ENCODE measurements at places on chromosomes 1 and 21.

DNA sequence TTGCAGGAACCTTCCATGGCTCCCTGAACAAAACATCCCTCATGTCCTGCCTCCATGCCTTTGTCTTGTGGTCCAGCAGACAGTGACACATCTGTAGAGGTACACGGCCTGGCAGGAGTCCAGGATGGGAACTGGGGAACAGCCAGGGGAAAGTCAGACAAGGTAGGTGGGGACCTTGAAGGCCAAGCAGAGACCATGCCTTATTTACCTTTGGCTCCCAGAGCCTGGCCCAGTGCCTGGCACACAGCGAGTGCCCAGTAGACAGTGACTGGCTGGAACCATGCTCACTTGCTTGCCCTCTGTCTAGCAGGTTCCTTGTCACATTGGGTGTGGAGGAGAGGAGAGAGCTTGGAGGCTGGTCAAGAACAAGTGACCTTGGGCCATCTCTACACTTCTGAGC is 81.0 kb downstream of the BCAR3 start:
- DNase-seq: no peak

GRCh38 chr1:113307771-113308445 is 82.4 kb upstream of the MAGI3 start:
- peak; percentile 29 for DNase-seq

DNA sequence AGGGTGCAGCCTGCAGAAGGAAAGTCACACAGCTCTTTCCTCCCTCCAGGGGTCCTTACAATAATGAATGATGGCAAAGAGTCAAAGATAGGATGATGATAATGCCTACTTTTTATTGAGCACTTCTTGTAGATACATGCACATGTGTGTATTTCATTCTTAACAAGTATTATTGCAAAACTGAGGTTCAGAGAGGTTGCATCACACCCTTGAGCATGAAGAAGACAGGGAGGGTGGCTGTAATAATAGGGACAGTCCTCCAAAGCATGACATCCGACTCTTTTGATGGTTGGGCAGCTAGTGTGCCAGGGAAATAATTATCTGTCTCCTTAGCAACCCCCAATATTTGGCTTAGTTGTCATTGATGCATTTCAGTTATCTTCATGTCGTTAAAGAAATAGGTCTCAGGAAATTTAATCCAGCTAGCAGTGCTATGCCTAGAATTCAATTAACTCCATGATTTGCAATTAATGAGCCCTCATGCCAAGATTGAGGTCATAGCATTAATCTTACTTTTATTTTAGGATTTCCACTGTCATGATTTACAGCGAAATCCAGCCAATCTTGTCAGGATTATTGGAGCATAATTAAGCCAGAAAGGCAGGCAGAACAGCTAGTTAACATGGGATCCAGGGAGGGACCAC is 35.0 kb downstream of the DNAJC6 start:
- DNase-seq: no peak

DNA sequence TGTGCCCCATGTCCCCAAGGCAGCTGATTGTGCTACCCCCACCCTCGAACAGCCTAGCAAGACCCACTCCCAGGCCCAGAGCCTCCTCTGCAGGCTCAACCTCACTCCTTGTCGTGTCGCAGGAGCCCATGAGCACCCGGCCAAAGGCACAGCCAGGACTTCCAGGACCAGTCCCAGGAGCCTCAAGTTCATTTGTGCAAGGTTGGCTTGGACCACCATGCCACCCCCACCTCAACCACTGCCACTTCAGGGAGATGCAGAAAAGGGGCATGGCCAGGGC is 54.4 kb upstream of the KRTAP11-1 start:
- DNase-seq: no peak

DNA sequence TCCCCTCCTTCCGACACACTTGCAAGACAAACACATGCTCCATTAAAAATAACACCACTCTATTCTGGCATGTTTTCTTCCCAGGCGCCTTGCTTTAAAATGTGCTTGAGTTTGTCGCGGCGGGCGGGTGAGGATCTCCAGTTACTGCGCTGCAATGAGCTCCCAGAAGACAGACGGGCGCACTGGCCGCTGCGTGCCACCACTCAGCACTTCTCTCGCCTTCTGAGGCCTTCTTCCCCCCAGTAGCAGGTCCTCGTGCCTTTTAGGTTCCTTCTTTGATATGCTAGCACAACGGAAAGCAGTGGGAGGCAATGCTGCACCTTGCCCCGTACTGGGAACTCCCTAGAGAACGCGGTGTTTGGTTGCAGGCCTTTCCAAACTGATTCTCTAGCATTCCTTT is 279.5 kb upstream of the NR5A2 start:
- DNase-seq: no peak

- no peak for DNase-seq
These were observed 5.0 kb upstream of the FCAMR start for GRCh38 chr1:206975306-206975705.

- no peak for DNase-seq
These were observed 86.9 kb upstream of the SPAG17 start for GRCh38 chr1:118271883-118272282.

GRCh38 chr1:58456470-58456869 is 90.1 kb downstream of the OMA1 start:
- DNase-seq: no peak

DNA sequence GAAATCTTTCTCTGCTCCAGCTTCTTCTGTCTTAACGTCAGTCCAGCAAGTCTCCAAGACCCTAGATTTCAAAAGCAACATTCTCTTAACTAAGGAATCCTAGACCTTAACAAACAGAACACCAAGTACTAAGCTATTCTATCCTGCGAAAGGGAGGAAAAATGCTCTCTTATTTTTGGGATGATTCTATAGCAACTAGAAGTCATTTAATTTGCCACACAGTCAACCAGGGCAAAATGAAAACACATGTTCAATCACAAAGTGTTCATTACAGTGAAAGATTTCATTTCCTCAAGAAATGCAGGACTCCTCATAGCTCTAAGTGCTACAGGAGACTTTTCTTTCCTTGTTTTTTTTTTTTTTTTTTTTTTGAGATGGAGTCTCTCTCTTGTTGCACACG is 36.2 kb upstream of the DOCK7 start:
- no peak for DNase-seq

DNA sequence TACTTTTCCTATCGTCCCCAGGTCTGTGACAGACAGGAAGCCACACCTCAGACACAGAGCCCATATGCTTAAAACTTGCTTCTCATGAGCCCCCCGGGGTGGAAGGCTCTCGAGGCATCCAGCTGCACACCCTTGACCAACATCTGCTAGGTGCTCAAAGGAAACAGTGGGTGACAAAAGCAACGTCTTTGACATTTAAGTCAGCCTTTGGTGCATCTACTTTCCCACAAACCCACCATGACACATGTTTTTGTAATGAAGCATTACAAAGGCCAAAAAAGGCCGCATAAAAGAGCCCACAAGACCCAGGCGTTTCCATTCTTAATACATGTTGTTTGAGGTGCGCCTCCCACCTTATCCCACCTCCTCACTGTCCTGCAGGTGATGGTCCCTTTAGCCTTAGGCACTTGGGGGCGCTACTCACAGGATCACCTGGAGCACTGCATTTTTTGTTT is 11.8 kb upstream of the FASLG start:
- DNase-seq: no peak

GRCh38 chr1:185058876-185059275 is 13.5 kb downstream of the RNF2 start:
- no peak for DNase-seq

DNA sequence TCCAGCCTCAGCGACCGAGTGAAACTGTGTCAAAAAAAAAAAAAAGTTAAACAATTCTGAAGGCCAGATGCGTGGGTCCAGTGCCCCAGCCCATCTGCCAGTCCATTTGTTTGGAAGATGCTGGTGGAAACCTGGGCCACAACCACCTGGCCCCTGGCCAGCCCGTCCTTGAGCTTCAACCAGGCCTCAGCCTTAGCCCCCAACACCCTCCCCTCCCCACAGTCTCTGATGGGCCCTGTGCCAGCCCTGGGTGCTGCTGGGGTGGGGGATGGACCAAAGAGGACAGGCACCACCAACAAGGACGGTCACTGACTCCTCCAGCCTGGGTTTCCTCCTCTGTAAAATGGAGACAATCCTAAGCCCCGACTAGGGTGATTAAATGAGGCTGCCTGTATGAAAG is 19.6 kb upstream of the PLEKHG5 start:
- DNase-seq: no peak

DNA sequence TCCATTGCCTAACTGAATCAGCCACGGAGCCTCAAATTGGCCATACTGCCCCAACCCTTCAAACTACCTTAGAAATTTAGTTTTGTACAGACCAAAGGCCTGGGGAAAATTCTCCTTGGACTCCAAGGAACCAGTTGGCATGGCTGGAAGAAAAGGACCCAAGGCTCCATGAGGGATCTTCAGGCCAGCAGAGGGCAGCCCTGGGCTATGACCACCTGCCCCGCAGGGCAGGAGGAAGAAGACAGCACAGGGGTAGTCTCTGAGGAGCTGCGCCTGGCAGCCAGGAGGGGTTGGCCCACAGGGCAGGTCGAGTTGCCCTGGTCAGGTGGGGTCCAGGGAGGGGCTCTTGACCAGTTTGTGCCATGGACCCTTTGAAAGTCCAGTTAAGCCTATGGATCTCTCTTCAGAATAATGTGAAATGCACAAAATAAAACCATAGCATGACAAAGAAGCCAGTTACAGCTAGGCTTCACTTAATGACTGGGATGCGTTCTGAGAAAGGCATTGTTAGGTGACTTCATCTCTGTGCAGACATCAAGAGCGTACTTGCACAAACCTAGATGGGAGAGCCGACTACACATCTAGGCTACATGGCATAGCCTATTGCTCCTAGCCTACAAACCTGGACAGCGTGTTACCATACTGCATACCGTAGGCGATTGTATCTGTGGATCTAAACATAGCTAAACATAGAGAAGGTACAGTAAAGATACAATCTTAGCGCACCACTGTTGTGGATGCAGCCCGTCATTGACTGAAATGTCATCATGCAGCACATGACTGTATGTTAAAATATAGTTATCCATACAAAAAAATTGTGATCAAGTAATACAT is 26.1 kb downstream of the CACNA1S start:
- DNase-seq: peak; percentile 93

DNA sequence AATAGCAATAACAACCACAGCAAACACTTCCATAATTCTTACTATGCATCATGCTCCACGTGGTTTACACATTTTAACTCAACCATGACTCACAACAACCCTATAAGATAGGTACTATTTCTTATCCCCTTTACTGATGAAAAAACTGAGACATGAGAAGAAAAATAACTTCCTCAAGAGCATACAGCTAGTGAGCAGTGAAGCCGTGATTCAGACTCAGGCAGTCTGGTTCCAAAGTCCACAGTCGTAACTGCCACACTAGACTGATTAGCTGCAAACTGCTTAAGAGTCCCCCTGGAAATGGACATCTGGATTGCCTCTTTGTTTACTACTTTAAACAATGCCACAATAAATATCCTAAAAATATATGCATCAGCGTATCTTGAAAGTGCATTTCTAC is 55.7 kb downstream of the PLD5 start:
- DNase-seq: peak; percentile 56

DNA sequence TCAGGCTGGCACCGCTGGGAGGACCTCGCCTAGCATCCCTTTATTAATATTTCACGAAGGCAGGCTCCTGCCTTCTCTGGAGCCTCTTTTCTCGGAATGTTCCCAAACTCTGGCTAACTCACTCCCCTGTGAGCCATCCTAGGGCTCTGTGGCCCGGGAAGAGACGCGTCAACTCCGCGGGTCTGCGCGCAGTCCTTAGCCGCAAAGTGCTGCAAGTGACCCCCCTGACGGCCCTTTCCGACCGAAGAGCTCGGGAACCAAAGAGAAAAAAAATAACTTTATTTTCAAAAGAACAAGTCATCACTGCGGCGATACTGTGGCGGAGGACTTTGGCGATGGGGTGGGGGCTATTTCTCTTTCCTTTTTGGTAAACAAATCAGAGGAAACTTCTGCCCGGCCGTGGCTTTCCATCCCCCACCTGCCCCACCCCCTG is 14.6 kb downstream of the NR5A2 start:
- DNase-seq: no peak

DNA sequence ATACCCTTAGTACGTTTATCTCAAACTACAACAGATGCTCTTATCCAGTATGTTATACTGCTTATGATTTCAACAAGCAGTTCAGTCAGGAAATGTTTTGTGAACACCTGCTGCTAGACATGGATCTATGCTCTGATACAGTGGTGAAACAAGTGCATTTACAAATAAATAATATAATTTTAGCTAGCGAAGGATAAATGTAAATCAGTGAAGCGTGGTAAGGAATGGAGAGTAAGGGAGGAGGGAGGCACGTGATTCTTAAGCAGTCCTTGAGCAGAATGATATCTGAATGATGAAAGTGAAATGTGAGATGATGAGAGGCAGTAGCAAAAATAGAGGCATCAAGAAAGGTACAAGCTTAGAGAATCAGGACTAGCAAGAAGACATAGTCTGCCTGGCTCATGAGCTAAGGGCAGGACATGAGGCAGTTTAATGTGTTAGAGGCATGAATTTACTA is 6.3 kb downstream of the TSNAX start:
- no peak for DNase-seq

DNA sequence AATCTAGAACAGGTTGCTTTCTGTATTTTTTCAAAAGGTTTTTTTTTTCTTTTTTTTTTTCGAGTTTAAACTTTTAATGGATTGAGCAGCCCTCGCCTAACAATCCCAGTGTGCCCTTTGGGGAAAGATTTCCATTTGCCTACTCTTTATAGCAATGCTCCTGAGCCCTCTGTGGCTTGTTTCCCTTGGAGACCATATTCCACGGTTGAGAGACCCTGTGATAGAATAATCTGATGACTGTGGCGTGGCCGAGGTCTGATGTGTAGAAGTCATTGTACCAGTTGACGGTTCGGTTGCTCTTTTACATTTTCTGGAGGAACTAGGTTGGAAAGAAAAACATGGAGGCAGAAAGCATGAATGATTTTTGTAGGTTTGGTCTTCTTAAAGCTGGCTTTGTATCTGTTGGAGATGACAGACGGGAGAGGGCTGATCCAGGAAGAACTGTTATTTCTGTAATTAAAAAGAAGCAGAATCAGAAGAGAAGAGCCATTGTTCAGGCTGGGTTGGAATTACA is 305.7 kb upstream of the NRIP1 start:
- DNase-seq: no peak

- no peak for DNase-seq
These were observed 25.8 kb upstream of the MYCL start for GRCh38 chr1:39927538-39927937.

DNA sequence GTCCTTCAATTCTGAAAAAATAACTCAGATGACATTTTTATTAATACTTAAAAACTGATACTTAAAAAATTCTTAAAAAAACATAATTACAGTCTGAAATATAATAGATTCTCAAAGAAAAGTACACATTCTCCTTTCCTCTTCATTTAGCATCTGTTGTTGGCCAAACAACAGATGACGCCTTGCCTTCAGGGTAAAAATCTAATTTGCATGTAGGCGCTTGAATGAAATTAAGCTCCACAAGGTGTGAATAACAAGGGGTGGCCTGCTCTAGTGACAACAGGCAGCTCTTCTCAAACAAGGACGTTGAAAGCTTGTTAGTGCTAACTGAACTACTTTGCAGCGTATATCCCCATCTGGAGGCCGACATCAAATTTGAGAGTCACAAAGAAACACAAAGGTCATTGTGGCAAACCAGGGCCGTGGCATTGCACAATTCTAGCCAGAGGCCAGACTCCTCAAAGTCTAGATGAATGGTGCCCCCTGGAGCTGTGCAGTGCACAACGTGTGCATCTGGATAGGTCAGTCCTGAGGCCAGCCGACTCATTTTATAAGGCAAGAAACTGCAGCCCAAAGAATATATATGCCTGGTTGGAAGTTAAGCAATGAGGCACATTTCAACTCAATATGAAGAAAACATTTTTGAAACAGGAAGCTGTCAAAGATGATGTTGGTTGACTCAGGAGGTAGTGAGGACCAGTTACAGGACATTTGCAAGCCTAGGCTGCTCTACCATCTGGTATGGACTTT is 459.2 kb upstream of the RUNX1 start:
- no peak for DNase-seq

All from A549 (cell line).